ENCODE measurements at places on chromosomes 4 and X.

- DNase-seq = no peak
These were observed 53.7 kb upstream of the BCOR start for GRCh38 chrX:40151211-40152172.

GRCh38 chrX:119809185-119809666 lies 17.8 kb upstream of the RPL39 start:
- no peak for DNase-seq

DNA sequence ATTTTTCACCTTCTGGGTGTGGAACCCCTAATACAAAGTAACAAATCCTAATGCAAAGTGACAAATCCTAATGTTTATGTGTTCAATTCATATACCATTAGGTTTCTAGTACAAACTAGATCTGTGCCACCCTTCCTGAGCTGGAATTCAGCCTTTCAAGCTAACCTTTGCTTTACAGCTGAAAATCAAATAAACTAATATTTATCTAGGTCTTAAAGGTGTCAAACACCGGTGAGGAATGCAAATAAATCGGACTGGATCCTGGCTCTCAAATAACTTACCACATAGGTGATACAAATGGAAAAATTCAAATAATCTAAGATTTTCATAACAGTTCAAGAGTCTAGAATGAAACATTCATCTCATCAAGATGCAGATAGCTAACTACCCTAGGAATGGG lies 11.6 kb downstream of the IRF2 start:
- no peak for DNase-seq

GRCh38 chr4:3316146-3316545 lies 23.3 kb downstream of the RGS12 start:
- DNase-seq = no peak
